ENCODE measurements at places on chromosomes 3 and 15. TPM values are rescaled to one million over a fixed set of nuclear protein-coding genes. Genes with fewer than 3 reads are reported as not detected.

DNA sequence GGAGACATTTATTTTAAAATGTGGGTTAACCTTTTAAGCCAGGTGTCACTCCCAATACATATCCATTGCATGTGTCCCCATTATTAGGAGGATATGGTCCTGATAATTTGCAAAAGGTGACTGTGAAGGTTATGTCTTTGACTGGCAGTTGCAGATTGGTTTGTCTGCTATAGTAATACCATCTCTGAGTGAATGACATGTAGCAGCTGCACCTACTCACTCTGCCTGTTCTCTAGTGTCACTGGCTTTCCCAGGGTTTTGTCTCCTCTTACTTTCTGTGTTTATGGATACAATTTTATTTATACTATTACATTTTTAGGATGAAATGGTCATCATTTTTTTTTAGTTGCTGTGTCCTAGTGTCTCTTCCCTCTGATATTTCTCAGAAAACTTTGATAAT, 393.2 kb downstream of the C3orf38 start:
- DNase-seq: no peak

DNA sequence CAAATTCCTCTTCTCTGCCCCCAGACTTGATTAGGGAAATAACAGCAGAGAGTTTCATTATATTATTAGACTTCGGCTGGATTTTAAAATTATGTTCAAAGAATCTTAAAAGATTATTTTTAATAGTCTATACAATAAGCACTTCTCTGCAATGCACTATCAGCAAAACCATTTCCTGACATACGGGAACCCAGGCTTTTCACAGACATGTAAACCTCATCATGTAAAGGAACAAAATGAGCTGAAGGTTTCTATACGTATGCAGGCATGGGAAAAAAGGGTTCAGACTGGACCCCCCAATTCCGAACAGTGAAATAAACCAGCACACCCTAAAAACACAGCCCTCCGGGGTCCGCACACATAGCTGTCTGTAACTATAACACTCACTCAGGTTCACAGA, 77.5 kb upstream of the LMOD3 start:
- DNase-seq: no peak

DNA sequence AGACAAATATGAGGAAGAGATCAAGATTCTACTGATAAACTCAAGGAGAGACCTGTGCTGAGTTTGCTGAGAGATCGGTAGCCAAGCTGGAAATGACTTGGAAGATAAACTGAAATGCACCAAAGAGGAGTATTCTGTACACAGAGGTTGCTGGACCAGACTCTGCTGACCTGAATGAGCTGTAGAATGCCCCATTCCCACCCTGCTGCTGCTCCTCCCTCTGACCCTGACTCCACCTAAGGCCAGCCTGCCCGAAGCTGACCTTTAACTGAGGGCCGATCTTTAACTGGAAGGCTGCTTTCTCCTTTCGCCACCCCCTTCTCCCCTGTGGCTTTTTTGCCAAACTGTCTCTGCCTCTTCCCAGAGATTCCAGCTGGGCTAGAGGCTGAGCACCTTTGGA, 34.6 kb downstream of the CDIN1 start:
- DNase-seq: no peak

GRCh38 chr3:158101335-158102241, 4.6 kb downstream of the SHOX2 start:
- no peak for DNase-seq

Gene GPR149
- not detected for total RNA-seq

Gene SEC61A1
- total RNA-seq: 176 TPM

Gene SV2B
- total RNA-seq: not detected
